Lower lobe of right lung (tissue), 2 donors: ENCODE measurements at places on chromosomes 1 and 21. TPM values are rescaled to one million over a fixed set of nuclear protein-coding genes. Genes with fewer than 3 reads are reported as not detected.

TNNT2 gene
- total RNA-seq: 6.4 TPM

PLA2G2F gene
- total RNA-seq: not detected

HLX gene
- 18.5 TPM for total RNA-seq

PPP1R12B gene
- 41.4 TPM for total RNA-seq

ROR1 gene
- 15.8 TPM for total RNA-seq

C1orf226 gene
- total RNA-seq: 6.3 TPM

MRPS15 gene
- total RNA-seq: 59.4 TPM

PIAS3 gene
- total RNA-seq: 27.7 TPM

UBL4B gene
- total RNA-seq: not detected

PLPPR4 gene
- total RNA-seq: 1.7 TPM

FCGR3A gene
- total RNA-seq: 323 TPM

ETNK2 gene
- 4.5 TPM for total RNA-seq

ZNF362 gene
- 30.7 TPM for total RNA-seq

KAZN gene
- 21.2 TPM for total RNA-seq

TBCE gene
- total RNA-seq: 25.3 TPM

ARHGEF10L gene
- total RNA-seq: 57.9 TPM

SMYD3 gene
- total RNA-seq: 20.5 TPM

CAPN2 gene
- 253 TPM for total RNA-seq

VSIG8 gene
- total RNA-seq: 0.35 TPM

SNX7 gene
- 15.2 TPM for total RNA-seq

LPAR3 gene
- total RNA-seq: 5.7 TPM

TMEM200B gene
- 4.3 TPM for total RNA-seq

ZNHIT6 gene
- total RNA-seq: 11.3 TPM

PDC gene
- total RNA-seq: not detected

NSUN4 gene
- total RNA-seq: 26.9 TPM
